ENCODE measurements at places on chromosomes 11 and 22. TPM values are rescaled to one million over a fixed set of nuclear protein-coding genes. Genes with fewer than 3 reads are reported as not detected.

Gene TRIM49
- total RNA-seq: not detected

Gene MMP11
- 1.7 TPM for total RNA-seq

Gene GAB4
- not detected for total RNA-seq

Gene RAB1B
- 145 TPM for total RNA-seq

Gene TSPO
- 435 TPM for total RNA-seq

Gene ISX
- total RNA-seq: not detected

Gene HBB
- total RNA-seq: 20.2 TPM

Gene ACRV1
- total RNA-seq: not detected

Gene PLXNB2
- 148 TPM for total RNA-seq

Gene PAMR1
- total RNA-seq: 0.36 TPM

Gene MPEG1
- 1.8 TPM for total RNA-seq

Gene ZDHHC8
- total RNA-seq: 24.5 TPM

Gene RGL4
- not detected for total RNA-seq

Gene APOA5
- not detected for total RNA-seq

Gene PARVA
- total RNA-seq: 28.9 TPM

Gene CD6
- 0.80 TPM for total RNA-seq

Gene KLHL35
- total RNA-seq: 0.84 TPM

Gene RAG2
- total RNA-seq: not detected

Gene JHY
- 1.6 TPM for total RNA-seq

Gene ART5
- not detected for total RNA-seq

Gene GRIA4
- total RNA-seq: not detected

Gene MS4A7
- total RNA-seq: 1.4 TPM

Gene HOATZ
- total RNA-seq: not detected

Gene RABL2B
- 11.8 TPM for total RNA-seq

Gene SUSD2
- total RNA-seq: 1.4 TPM

Gene HYOU1
- 63.2 TPM for total RNA-seq
